ENCODE measurements at places on chromosomes 3 and 15. TPM values are rescaled to one million over a fixed set of nuclear protein-coding genes. Genes with fewer than 3 reads are reported as not detected.

The TRAIP gene
- total RNA-seq = 25.7 TPM

The SERPINI2 gene
- not detected for total RNA-seq

The DLL4 gene
- not detected for total RNA-seq

The NR2E3 gene
- total RNA-seq = not detected

The CAMK1 gene
- 18.9 TPM for total RNA-seq

The ZMYND10 gene
- 0.54 TPM for total RNA-seq

Measured in activated naive CD4-positive, alpha-beta T cell treated with anti-CD3 and anti-CD28 coated beads for 36 hours (primary cell).